ENCODE measurements at places on chromosomes 4 and X.

GRCh38 chrX:53714580-53715345 is 28.2 kb upstream of the HUWE1 start:
- no peak for DNase-seq

- DNase-seq = no peak
Observed at GRCh38 chr4:85606505-85606904, 131.6 kb downstream of the ARHGAP24 start.

- DNase-seq = no peak
Observed at GRCh38 chrX:121307449-121307848, 260.0 kb downstream of the GLUD2 start.

DNA sequence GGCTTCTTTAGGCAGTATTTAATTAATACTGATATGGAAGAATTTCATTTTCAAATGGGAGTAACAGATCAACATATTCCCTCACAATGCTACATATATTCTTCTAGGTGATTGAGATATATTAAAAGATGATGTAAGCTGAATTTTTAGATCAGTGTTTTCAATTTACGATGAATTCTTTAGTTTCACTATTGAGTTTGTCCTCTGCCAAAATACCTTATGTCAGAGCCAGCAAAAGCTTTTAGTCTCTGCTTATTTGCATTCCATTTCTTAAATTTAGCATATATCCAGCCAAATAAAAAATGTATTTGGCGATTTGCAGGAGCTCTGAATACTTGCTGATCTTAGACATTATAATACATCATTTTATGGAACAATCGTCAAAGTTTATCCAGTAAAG is 144.3 kb downstream of the MOSPD2 start:
- no peak for DNase-seq

- DNase-seq = no peak
Observed at GRCh38 chr4:169033660-169034059, 23.6 kb upstream of the CBR4 start.
